ENCODE measurements at places on chromosomes 2 and 18. TPM values are rescaled to one million over a fixed set of nuclear protein-coding genes. Genes with fewer than 3 reads are reported as not detected.

MTA3 gene
- total RNA-seq = 73.5 TPM

CDK15 gene
- not detected for total RNA-seq

INPP4A gene
- 104 TPM for total RNA-seq

IHH gene
- 0.38 TPM for total RNA-seq

SKA1 gene
- not detected for total RNA-seq

CD8A gene
- 3.1 TPM for total RNA-seq

FLACC1 gene
- total RNA-seq = 14.2 TPM

ZBTB7C gene
- 11.7 TPM for total RNA-seq

NHEJ1 gene
- total RNA-seq = 7.2 TPM

EVX2 gene
- not detected for total RNA-seq

MBP gene
- total RNA-seq = 1,562 TPM

ARHGEF4 gene
- total RNA-seq = 271 TPM

ZDBF2 gene
- 42.1 TPM for total RNA-seq

RAB17 gene
- total RNA-seq = 1.6 TPM

MC5R gene
- not detected for total RNA-seq

TTC31 gene
- total RNA-seq = 17.1 TPM

BOLL gene
- not detected for total RNA-seq

ERLEC1 gene
- 70.0 TPM for total RNA-seq

CCDC85A gene
- total RNA-seq = 26.4 TPM

UGT1A6 gene
- not detected for total RNA-seq

MRPL33 gene
- total RNA-seq = 68.8 TPM

IL36B gene
- total RNA-seq = not detected

SRD5A2 gene
- not detected for total RNA-seq

TMEM247 gene
- total RNA-seq = not detected

ACP1 gene
- total RNA-seq = 79.4 TPM

SIX2 gene
- not detected for total RNA-seq

CFAP221 gene
- 33.1 TPM for total RNA-seq

HOXD8 gene
- not detected for total RNA-seq

APCDD1 gene
- 23.0 TPM for total RNA-seq

PJVK gene
- 8.4 TPM for total RNA-seq

FSIP2 gene
- total RNA-seq = 2.1 TPM

SP140 gene
- total RNA-seq = 7.5 TPM

CRYBA2 gene
- total RNA-seq = 1.3 TPM

TSHZ1 gene
- total RNA-seq = 46.5 TPM

SAG gene
- 0.72 TPM for total RNA-seq

ZNF516 gene
- 29.7 TPM for total RNA-seq

PROM2 gene
- 7.7 TPM for total RNA-seq

SLC19A3 gene
- 5.9 TPM for total RNA-seq

NOL4 gene
- total RNA-seq = 34.2 TPM

KIF3C gene
- total RNA-seq = 265 TPM

DSG1 gene
- 0.15 TPM for total RNA-seq

GALNT3 gene
- 2.9 TPM for total RNA-seq

REG3G gene
- total RNA-seq = not detected

Data from dorsolateral prefrontal cortex (tissue), 122 donors.